CMK (cell line): ENCODE measurements at places on chromosomes 11 and 22.

- DNase-seq: peak; percentile 92
These were observed 76.2 kb upstream of the TTLL12 start for GRCh38 chr22:43262990-43263644.

DNA sequence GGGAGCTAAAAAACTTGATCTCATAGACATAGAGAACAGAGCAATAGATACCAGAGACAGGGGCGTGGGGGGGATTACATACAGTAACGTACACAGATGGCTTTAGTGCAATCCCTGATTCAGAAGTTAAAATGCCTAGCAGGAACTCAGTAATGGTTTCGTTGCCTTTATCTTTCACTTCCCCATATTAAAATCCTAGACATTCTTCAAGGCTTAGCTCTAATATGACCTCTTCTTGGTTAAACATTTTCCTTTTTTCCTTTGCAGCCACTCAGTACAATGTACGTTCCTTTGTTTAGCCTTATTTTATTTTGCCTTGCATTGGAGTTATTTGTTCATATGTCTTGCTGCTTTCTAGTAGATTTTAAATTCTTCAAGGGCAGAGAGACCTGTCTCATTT, 104.9 kb downstream of the C11orf87 start:
- DNase-seq: no peak

- DNase-seq: no peak
These were observed 54.7 kb downstream of the ABTB2 start for GRCh38 chr11:34303028-34303570.

- DNase-seq: no peak
These were observed 49.1 kb upstream of the CCDC188 start for GRCh38 chr22:20199906-20200305.

DNA sequence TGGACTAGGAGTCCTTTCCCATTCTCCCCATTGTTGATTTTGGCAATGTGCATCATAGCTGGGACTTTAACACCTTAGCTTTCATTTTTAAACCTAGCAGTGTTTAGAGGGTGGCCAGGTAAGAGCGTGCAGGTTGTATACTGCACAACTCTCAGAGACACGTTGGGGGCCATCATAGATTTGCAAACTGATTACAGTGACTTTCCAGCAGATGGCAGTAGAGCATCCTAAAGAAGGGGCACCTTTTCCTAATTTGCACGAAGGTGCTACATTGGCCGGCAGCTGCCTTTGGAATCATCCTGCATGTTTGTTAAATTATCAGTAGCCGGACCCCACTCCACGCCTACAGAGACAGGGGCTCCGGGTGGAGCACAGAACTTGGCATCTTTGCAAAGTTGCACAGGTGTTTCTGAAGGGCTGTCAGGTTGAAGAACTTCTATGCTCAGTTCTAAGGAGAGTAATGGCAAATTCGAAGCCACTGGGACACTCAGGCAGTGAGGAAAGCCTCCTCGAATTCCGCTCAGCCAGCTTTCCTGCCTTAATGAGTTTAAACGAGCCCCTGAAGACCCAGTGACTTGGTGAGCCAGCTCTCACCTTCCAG, 7.7 kb downstream of the LHFPL7 start:
- DNase-seq: peak; percentile 2
